ENCODE measurements at places on chromosomes 11 and 22.

GRCh38 chr22:20405931-20406685 lies 12.2 kb downstream of the ZNF74 start:
- no peak for DNase-seq

DNA sequence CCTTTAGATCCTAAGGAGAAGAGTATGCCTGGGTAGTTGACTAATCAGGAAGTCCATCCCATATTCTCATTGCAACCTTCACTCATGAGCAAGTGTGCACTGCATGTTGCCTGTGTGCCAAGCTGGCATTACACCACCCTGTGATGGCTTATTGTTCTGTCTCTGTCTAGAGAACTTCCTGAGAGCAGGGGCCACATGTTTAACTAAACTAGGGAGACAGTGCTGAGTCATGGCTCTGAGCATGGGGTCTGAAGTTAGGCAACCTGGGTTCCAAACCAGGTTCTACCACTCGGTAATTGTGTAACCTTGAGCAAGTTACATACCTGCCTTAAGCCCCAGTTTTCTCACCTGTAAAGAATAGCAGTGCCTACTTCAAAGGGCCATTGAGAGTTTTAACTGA lies 39.6 kb downstream of the CSNK2A3 start:
- DNase-seq, result no peak

- DNase-seq, result no peak
Measured at GRCh38 chr11:813456-814096, 3.8 kb downstream of the RPLP2 start.

GRCh38 chr11:96188243-96189006 lies 154.6 kb downstream of the MAML2 start:
- no peak for DNase-seq

DNA sequence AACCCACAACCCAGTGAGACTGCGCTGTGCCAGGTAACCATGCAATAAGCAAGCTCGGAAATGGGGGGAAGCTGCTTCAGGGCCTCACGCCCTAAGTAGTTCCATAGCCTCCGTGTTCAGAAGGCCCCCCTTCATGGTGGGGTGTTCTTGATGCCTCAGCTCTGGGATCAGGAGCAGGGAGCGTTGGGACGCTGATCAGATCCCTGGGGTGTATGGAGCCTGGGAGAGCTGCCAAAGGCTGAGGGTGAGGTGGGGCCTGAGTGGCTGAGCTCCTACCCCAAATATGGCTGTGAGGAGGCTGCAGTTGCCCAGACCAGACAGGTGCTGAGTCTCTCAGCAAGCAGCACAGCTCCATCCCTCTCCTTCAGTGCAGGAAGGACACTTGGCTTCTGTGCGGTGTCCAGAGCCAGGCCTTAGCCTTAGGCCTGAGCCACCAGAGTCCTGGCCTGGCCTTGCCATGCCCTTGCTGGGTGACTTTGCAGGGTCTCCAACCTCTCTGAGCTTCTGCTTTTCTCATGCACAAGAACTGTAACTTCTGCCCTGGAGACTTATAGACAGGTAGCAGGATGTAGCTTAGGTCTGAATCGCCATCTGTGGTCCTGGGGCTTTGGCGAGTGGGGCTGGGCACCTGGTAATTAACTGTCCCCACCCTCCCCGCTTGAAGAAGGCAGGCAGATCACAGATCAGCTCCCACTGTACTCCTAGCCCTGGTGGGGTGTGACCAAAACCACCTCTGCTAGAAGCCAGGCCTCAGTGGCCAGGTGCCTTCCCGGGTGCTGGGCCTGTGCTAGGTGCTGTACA lies 5.3 kb downstream of the MMP11 start:
- DNase-seq, result no peak

Data from renal cortex interstitium (tissue), 15 donors.